ENCODE measurements at places on chromosomes 2 and 18. TPM values are rescaled to one million over a fixed set of nuclear protein-coding genes. Genes with fewer than 3 reads are reported as not detected.

Gene TMEM185B
- 14.5 TPM for total RNA-seq

Gene MTLN
- 55.3 TPM for total RNA-seq

Gene OTOS
- total RNA-seq, result not detected

Gene DAPL1
- 1.2 TPM for total RNA-seq

Gene POTEI
- not detected for total RNA-seq

Gene ALKAL2
- 9.6 TPM for total RNA-seq

Gene NPPC
- not detected for total RNA-seq

Gene IL36RN
- total RNA-seq, result not detected

GRCh38 chr18:49274188-49274714 is 186.2 kb downstream of the DYM start:
- DNase-seq, result no peak

- no peak for DNase-seq
Observed at GRCh38 chr2:46936566-46936965, 21.0 kb upstream of the MCFD2 start.

DNA sequence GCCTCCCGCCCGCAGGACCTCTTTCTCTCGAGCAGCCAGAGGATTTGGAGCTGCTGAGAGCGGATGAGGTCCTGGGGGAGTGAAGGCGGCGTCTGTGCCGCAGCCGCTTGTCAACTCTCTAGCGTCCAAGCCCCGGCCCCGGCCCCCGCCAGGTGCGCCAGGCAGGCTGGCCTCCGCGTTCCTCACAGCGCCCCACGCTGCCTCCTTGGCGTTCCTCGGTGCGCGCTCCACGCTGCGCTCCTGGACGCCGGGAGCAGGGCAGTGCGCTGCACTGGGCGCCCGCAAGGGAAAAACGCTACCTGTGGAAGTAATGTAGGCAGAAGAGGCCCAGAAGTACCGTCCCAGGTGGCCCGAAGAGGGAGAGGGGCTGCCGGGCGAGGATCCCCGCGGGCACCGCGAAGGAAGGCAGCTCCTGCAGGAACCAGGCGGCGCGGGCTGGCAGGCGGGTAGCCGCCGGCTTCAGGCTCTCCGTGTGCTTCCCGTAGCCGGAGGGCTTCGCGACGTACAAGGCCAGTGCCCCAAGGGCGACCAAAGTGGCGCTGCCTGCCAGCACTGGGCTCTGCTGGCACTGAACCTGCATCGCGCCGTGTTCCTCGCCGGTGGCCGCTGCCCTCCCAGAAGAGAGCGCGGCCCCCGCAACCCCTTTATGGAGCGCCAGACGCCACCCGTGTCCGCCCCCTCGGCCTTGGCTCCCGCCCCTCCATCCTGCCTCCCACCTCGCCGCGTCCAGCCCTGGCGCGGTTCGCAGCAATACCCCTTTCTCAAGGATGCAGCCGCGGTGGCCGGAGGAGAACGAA is at the start of gene SRD5A2:
Gene SRD5A2, minus strand, starts transcription at position 618 of the 797 bp plus-strand sequence. Its CDS starts 38 bp downstream, at position 580.
- no peak for DNase-seq

- no peak for DNase-seq
Observed at GRCh38 chr18:21298351-21298750, 56.3 kb downstream of the GREB1L start.

- DNase-seq, result no peak
Observed at GRCh38 chr2:11160731-11161455, 5.6 kb downstream of the SLC66A3 start.

GRCh38 chr2:44053052-44053451 is 57.3 kb upstream of the LRPPRC start:
- no peak for DNase-seq

DNA sequence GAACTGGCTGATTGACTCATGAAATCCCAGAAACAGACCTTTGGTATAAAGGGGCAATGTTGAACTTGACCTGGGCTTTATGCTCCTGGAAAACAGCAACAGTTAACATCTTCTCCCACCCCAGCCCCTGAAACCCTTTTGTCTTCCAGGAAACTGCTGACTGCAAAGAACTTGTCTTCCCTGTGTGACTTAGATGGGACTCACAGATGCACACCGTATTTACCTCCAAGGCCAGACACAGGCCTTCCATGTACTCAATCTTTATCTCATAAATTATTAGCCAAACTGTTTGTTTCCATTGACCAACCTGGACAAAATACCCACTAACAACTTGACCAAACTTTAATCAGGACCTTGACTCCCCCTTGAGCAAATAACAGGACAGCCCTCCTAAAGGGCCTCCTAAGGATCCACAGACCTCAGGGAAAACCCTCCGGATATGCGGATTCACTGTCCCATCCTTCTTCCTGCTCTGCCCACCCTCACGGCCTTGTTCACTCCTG is 36.3 kb downstream of the PIEZO2 start:
- DNase-seq, result no peak

DNA sequence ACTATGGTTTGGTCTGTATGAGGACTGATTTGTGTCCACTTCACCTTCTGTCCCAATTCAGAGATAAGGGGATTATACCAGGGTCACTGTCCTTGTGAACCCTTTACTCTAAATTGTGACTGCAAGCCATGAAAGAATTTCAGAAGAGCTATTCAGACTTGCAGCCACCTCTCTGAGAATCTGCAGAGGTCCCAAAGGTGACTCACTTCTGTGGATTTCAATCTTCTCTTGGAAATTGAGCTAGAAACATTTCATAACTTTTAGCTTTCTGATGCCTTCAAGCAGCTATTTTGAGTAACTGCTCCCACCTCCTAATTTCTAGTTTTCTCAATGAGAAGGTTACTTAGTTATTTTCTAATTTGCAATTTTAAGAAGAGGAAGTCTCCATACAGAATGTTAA is 1242.4 kb upstream of the ACVR2A start:
- DNase-seq, result no peak

DNA sequence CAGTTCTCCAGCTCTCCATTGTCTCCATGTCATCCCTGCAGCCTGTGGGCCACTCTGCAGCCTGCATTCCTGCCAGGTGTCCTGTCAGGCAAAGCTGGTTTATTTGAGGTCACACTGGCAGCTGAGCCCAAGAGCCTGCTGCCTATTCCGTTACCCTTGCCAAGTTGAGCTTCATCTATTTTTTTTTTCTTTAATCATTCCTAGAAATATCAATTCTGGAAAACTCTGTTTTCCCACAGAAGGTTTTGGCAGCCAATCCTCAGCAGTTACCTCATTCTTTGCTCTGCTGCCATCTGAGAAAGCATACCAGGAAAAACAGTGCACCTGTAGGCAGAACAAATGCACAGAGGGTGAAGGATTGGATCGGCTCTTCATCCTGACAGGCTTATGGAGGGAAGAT is 411.0 kb upstream of the ACVR2A start:
- DNase-seq, result no peak

GRCh38 chr18:56269958-56270357 is 368.4 kb downstream of the TXNL1 start:
- no peak for DNase-seq

DNA sequence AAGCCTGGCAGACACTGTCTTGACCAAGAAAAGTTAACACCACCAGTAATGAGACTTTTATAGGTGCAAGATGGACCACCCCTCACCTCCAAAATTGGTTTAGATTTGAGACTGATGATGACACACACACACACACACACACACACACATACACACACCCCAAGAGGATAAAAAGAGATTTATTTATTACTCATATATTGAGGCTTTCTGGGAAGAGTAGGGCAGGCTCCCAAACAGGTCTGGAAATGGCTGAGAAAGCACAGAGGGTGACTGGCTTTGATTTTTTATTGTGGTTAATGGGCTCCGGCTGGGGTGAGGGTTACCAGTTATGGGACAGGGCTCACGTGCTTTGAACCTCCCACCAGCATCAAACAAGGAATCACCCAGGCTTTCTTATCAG is 54.2 kb upstream of the ADAM23 start:
- no peak for DNase-seq

DNA sequence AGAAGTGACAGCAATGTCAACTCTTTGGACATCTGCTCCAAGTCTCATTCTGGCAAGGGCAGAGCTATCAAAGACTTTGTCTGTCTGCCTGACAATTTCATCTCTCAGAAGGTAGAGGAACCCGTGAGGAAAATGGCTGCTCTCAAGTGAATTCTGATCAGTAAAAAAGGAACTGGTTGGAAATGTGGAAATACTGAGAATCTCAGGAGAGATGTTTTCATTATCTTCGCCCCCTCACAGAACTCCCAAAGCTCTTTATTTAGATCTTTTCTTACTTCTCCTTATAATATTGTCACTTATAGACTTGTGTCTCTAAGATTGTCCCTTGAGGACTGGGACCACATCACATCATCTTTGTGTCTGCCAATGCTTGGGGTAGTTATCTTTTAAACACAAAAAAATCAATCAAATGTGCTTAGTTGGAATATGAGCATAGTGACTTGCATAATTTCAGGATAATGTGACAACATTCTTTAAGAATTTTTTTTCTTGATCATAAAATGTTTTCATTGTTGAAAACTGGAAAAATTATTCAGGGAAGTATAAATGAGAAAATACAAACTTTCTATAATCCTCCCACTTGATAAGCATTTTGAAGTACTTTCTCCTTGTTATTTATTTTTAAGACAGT is 68.2 kb upstream of the ITGB6 start:
- no peak for DNase-seq

DNA sequence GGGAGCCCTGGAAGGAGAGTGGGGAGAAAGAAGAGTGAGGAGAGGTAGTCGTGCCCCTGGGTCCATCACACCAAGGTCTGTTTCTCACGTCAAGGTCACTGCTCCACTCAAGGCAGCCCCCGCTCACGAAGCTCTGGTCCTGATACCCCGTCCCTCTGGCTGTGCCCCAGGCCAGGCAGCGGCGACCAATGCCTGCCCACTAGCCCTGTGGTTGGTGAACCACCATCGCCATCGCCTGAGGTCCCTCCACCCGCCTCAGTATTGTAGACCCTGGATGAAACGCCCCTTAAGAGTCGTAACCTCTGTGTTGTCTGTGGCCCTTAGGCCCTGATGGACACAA is 378.3 kb upstream of the MYT1L start:
- no peak for DNase-seq

DNA sequence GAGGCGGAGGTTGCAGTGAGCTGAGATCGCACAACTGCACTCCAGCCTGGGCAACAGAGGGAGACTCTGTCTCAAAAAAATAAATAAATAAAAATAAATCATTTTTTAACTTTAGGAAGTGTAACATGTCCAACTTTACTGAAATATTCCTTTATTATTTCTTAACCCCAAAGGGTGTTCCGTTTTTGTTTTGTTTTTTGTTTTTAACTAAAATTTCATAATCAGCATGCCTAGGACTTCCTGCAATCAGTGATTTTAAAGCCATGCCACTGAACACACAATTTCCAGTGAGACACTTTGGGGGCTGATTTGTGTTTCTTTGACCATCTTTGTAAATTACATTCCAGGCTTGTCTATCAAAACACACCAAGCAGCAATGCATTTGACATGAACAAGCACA is 7.1 kb downstream of the CATIP start:
- no peak for DNase-seq

- no peak for DNase-seq
Observed at GRCh38 chr2:68465081-68465916, 1.8 kb downstream of the FBXO48 start.

DNA sequence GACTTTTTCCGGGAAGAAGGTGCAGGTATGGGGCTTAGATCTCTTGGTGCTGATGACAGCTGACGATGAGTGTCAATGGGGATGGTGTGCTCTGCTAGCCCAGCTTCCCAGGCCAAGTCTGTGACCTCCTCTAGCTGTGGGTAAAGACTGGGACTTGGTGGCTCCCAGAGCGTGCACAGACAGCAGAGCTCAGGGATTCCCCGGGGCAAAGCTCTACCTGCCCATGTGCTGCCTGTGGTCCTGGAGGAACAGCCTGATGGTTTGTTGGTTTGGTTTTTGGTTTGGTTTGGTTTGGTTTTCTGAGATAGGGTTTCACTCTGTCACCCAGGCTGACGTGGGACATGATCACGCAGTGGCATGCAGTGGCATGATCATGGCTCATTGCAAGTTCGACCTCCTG is 19.2 kb downstream of the ATP6V1B1 start:
- no peak for DNase-seq

DNA sequence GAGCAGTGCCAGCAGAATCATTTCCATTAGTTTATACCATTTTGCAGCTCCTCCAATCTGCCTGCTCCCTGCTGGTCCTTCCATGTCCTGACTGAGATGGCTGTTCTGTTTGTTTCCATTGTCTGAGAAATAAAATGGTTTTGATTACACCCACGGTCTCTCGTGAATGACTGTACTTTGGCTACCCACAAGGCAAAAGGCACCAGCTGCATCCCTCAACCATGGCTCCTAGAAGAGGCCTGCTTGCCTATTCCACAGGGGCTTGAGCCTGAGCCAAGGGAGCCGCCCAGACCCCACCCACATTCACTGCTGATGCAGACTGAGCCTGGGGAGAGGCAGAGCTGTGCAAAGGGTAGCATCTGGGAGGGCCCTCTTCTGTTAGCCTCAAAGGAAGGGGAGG is 31.2 kb downstream of the MARCHF4 start:
- no peak for DNase-seq

GRCh38 chr2:108535357-108535631 is 1.0 kb downstream of the LIMS1 start:
- no peak for DNase-seq

DNA sequence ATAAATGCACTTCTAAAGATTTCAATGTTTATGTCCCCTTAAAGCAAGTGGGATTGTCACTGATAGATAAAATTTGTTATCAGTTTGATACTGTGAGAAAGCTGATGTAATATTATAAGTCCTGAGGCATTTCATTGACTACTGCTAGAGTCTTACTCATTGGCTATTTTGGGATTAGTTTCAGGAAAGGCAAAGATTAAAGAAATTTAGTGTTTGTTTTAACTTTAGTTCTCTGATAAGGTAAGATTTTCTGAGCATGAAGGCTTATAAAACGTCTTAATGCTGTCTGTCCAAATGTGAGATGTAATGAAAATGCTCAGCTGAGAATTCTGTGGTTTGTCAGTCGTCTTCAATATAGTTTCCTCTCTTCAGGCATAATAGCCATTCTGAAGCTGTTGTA is 886.4 kb upstream of the CDH2 start:
- no peak for DNase-seq

GRCh38 chr2:181235683-181236459 is 221.3 kb upstream of the ITGA4 start:
- no peak for DNase-seq

GRCh38 chr2:170823898-170824215 is 7.2 kb downstream of the GAD1 start:
- no peak for DNase-seq

DNA sequence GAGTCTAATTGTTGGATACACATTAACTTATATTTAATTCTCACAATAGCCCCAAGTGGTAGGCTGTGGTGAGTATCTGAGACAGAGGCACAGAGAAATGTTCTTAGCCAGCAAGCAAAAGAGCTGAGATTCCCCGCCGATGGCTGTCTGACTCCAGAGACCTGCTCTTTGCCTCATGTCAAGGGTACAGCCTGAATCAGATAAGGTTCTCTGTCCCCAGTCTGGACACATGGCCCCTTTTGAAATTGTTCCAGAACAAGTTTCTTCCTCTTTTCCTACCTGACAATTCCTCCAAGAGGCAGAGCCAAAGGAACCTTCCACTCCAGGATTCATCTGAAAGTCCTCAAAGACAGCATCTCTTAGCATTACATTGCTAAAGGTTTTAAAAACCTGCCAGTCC is 512.9 kb upstream of the TNP1 start:
- DNase-seq, result no peak
